ENCODE measurements at places on chromosomes 16 and 17.

DNA sequence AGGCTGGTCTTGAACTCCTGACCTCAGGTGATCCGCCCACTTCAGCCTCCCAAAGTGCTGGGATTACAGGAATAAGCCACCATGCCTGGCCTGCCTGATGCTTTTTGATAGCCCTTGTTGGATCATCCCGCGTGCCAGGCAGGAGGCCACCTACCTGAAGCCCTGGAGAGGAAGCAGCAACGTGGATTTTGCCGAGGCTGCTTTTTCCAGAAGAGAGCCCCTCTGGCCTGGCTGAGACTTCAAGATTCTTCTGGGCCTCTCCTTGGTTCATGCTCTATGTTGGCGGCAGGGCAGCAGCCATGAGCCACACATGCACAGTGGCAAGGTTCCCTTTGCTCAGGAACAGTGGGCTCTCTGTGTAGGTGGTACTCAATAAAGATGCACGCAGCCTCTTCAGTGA, 11.5 kb downstream of the KATNB1 start:
- DNase-seq = no peak

- no peak for DNase-seq
Measured at GRCh38 chr16:12706628-12707027, 97.1 kb downstream of the CPPED1 start.

DNA sequence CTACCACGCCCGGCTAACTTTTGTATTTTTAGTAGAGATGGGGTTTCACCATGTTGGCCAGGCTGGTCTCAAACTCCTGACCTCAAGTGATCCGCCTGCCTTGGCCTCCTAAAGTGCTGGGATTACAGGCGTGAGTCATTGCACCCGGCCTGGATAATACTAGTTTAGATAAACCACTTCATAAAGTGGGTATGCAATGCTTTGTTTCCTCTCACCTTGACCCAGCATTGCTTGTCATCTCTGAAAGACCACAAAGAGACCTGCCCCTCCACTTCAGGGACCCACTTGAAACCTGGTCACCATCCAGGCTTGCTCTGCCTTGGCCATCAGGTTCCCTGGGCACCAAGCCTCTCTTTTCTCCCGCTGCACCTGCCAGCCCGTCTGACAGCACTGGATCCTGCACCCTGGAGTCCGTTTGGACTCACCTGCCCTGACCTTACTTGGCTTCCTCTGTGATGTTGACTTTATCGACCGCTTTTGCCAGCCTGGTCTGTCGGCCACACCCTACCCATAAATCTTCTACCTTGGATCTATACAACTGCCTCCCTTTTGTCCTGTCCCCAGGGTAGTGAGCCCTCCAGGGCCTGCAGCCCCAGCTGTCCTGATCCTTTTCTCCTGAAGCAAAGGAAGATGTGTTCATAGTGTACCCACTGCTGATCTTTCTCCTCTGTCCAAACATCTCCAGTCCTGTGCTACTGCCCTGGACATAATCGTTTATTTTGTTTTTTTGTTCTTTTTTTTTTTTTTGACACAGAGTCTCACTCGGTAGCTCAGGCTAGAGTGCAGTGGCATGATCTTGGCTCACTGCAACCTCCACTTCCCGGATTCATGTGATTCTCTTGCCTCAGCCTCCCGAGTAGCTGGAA, 12.7 kb upstream of the ZG16 start:
- DNase-seq = no peak

DNA sequence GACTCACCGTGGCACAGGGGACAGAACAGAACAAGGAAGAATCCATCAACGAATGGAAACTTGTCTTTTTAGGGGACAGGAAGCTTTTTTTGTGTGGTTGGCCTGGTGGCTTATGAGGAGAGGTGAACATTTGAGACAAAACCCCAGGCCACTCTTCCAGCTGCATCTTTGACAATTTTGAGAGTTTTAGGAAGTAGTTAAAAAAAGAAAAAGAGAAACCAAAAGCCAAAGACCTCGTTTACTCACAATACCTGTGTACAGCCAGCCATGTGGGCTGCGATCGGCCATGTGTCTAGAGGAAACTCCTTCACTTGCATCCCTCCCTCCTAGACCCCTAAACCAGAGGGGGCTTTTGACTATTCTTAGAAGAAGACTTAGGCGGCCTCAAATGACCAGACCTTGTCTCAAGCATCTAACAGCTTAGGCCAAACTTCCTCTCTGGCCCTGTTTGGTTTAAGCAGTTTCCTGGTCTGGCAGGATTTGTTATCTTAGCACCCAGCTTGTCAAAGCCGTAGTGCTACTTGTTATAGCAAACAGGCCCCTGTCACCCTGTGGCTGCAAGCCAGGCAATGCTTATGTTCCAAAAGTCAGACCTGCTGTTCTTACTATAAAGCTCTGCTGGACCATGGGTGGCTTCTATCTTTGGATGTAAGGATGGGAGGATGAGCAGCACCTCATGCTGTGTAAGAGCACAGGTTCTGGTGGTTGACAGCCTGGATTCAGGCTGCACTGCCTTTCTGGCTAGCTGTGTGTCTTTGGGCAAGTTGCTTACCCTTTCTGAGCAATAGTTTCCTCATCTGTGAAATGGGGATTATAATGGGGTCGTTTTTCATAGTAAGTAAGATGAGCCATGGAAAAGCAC, 17.7 kb downstream of the KSR1 start:
- DNase-seq = no peak

GRCh38 chr17:57511475-57512123, 233.5 kb downstream of the CCDC182 start:
- DNase-seq = no peak

- no peak for DNase-seq
Measured at GRCh38 chr16:6110346-6110745, 1012.8 kb upstream of the EEF2KMT start.

DNA sequence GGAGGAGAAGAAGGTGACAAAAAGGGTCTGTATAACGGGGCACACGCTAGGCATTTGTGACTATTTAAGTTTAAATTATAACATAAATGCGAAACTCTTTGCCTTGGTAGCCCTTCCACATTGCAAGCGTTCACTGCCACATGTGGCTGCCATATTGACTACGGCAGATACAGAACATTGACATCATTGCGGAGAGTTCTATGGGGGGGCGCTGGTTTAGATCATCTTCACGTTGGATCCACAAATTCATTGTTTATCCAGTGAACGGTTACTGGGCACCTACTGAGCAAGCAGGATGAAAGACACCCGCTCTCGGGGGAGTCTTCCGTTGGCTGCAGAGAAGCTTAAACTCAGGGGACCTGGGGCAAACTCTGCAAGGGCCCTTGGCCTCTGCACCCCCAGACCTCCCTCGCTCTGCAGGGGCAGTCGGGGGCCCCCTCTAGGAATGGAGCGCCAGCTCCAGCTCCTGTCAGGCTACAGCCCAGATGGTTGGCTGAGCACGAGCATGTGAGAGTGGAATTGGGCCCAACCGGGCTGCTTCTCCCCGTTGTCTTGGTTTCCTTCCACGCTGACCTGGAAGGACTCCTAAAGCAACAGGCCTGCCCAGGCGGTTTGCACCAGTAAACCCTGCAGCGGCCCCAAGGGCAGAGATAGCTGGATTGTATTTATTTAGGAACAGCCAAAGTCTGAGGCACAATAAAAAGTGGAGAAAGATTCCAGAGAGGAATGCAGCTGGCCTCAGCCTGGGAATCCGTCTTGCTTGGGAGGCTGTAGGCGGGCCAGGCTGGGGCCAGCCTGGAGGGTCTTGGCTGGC, 172.2 kb downstream of the SEC14L1 start:
- DNase-seq = no peak

Data from activated B cell treated with CpG ODN at 0.5 μM for 24 hours (primary cell).